ENCODE measurements at places on chromosomes 1 and 21.

DNA sequence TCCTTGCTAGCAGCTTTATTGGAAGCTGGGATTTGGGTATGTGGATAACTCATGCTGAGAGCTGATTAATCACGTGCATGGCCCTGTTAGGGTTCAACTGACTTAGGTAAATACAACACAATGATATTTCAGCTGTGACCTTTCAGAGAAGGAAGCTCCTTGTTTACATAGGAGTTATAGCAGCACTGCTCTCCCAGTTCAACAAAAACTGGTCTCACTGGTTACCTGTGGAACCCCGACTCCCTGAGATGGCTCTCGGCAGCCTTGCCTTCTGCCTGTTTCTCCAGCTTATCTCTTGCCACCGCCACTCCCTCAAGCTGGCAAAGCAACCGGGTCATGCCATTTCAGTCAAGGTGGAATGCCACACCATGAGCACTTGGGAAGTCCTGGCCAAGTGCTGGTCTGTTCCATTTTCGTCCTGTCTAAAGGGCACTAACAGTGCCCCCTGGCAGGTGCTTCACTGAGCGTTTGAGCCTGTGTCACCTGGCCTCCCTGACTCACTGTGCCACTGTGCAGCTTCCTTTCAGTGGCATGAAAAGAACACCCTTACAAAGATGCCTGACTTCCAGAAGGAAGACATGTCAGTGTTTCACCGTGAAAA, 31.6 kb downstream of the DOP1B start:
- DNase-seq = no peak

GRCh38 chr1:58829866-58830265, 46.0 kb upstream of the JUN start:
- DNase-seq = no peak

DNA sequence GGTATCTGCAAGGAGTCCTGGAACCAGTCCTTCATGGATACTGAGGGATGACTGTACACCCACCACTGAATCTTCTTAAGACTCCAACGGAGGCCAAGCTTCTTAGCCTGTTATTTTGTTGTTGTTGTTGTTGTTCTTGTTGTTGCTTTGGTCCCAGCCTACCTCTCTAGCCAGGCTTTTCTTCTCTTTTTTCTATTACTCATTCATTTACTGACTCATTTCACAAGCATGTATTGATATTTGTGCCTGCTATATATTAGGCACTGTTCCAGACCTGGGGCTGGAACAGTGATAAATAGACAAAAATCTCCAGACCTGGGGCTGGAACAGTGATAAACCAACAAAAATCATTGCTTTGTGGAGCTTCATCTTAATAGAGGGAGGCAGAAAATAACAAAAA, 20.4 kb downstream of the CENPF start:
- no peak for DNase-seq

DNA sequence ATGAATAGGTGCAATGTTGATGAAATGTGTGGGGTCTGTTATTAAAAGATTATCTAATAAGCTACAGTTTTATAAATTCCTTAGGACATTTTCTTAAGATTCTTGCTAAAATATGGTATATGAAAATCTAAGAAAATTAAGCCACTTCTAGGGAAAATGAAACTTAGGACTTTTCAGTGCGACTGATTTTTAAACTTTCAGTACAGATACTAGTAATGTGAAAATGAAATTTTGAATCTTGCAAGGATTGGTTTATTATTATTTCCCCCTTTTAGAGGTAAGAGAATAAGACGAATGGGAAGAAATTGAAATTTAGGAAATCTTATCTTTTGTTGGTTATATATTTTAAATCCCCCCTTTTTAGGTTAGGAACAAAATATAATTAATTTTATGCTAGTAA, 16.4 kb downstream of the CAPZA1 start:
- DNase-seq = no peak

DNA sequence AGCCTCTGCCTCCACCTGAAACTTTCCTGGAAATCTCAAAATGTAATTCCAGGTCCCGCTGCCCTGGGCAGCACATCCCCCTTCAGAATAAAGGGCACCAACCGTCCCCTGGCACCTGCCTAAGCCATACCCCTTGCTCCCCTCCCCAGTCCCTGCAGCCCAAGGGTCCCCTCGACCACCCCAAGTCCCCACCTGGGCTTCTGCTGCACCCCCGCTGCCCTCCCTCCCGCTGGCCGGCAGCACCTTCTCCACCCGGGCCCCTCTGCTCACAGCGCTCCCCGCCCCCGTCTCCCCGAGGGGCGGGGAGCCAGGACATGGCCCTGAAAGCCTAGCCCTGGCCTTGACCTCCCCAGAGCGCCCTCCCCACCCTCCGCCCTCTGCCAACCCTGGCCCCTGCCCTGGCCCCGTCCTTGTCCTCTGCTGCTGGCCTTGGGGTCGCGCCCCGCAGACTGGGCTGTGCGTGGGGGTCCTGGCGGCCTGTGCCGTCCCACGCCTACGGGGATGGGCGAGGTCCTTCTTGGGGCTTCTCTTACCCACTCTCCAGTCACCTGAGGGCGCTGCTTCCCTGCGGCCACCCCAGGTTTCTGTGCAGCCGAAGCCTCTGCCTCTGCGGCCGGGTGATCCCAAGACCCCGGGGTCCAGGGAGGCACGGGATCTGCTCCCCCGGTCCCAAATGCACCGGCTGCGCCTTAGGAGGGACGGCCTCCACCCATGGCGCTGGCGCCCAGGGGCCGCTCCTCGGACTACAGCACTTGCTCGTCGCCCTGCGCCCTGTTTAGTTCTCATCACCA, 41.7 kb downstream of the WDR4 start:
- DNase-seq = no peak

DNA sequence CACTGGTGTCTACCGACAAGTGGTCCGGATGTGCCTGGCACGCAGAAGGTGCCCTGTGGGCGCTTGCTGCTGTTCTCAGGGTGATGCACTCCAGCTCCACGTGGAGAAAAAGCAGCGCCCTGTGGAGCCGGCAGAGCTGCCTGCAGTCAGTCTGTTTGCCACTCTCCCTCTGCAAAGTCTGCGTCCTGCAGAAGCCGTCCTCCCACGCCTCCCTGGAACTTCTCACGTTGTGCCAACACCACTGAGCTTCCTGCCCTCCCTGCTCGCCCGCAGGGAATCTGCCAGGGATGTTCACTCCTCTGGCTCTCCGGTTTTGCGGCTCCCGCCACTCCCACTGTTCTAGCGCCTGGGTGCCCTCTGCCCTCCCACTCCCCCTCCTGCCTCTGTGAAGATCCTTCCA, 19.8 kb upstream of the UBXN10 start:
- no peak for DNase-seq

DNA sequence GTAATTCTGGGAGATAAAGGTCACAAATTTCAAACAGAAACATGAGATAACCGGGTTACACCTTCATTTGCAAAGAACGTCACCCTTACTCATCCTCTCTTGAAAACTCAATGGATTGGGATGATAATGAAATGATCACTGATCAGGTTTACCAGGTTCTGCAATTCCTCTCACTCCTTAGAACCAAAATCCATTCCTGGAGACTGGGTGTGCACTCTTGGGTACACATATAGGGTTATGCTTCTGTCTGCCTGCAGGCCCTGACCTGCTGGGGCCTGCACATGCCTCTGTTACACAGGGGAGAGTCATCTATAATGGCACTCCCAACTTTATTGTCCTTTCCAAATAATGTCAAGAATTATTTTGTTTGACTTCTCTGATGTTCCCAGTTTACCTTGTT, 8.3 kb downstream of the SUSD4 start:
- DNase-seq = no peak

DNA sequence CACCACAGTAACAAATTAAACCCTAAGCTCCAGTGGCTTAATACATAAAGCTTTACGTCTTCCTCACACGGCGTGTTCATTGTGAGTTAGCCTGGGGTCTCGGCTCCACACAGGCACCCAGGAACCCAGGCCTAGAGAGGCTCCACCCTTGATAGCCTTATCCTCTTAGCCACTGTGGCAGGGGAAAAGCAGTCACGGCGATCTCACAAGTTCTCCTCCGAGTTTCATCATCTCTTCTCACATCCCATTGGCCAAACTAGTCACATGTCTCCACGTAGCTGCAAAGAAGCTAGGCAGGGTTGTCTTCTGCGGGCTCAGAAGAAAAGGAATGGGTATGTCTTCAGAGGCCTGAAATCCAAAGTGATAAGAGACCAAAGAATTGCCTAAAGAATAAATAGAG, 122.3 kb upstream of the GRIK3 start:
- DNase-seq = no peak

- no peak for DNase-seq
Observed at GRCh38 chr1:153617663-153618062, 1.5 kb upstream of the S100A14 start.

DNA sequence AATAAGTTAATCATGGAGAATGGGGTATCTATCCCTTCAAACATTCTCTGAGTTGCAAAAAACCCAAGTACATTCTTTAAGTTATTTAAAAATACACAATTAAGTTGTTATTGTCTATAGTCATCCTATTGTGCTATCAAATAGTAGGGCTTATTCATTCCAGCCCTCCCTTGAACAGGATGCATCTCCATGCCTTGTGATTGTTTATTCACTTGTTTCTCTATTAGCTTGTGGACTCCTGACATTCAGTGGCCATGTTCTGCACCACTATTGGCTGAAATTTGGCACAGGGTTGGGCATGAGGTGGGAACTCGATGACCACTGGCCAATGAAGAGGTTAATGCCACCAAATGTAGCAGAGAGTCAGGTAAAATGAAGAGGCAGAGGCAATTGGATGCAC, 272.8 kb downstream of the TNR start:
- no peak for DNase-seq

DNA sequence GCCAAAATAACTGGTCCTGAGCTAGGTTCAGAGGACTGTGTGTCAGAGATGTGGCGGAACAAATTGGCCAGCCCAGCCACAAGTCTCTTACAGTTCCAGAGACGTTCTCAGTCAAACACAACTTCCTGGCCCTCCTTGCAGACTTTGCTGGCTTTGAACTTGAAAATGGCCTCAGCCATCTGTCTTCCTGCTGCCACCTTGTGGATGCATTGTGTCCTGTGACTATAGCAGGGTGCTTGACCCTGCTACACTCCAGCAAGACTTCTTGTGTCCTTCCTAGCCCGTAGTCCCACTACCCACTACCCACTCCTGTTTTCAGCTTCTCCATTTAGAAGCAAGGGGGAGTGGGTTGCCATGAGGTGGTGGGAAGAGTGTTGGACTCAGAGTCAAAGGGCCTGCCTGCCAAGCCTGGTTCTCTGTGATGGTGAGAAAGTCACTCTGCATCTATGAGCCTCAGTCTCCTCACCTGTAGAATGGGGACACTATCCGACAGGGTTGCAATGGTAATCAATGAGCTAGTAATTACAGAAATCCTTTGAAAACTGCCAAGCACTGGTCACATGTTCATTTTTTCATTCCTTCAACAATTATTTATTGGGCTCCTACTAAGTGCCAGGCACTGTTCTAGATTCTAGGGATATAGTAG, 109.9 kb downstream of the IGSF21 start:
- no peak for DNase-seq

GRCh38 chr1:215282557-215282956, 200.0 kb downstream of the KCNK2 start:
- DNase-seq = no peak

- no peak for DNase-seq
Observed at GRCh38 chr1:217626321-217626720, 4.6 kb downstream of the GPATCH2 start.

GRCh38 chr1:24203404-24203803, 16.3 kb upstream of the IFNLR1 start:
- DNase-seq = no peak

DNA sequence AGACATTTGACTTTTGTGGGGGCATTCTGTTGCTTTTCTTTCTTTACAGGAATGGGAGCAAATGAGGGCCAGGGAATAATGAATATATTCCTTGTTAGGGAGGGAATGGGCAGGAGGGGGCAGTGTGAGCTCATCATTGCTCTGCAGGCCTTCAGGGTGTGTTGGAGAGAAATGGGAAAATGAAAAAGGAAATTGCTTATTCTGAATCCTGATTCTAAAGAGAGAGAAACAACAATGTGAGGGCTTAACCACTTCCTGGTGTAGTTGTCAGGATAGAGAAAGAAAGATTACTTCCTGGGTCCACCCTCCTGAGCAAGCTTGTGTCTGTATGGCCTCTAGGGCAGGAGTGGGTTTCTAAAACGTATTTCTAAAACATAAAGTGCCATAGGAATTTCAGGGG, 28.3 kb downstream of the VANGL2 start:
- peak; percentile 52 for DNase-seq

DNA sequence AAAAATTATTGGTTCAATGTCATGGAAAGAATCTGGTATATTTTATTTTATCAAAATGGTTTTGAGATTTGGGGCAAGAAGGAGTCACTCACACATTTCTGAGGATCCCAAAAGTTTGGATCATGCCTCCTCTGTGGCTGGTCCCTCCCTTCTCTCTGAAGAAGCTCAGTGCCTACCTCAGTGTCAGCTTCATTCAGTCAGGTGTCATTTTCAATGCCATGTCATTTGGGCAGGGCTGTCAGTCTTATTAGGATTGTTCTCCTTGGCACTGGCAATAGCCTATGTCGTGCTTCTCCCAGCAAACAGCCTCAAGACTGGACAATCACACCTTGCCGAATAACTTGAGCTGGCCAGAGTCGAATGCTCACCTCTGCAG, 264.5 kb upstream of the CAMK1G start:
- no peak for DNase-seq

- no peak for DNase-seq
Observed at GRCh38 chr1:29372108-29372507, 135.8 kb downstream of the PTPRU start.

- DNase-seq = no peak
Observed at GRCh38 chr1:93528412-93528811, 80.5 kb downstream of the FNBP1L start.

Measured in dorsolateral prefrontal cortex (tissue), 122 donors.